ENCODE measurements at places on chromosomes 7 and 10. TPM values are rescaled to one million over a fixed set of nuclear protein-coding genes. Genes with fewer than 3 reads are reported as not detected.

The AOAH gene
- 29.2 TPM for total RNA-seq

The FGF8 gene
- not detected for total RNA-seq

The GHRHR gene
- total RNA-seq, result not detected

The PRSS2 gene
- not detected for total RNA-seq

DNA sequence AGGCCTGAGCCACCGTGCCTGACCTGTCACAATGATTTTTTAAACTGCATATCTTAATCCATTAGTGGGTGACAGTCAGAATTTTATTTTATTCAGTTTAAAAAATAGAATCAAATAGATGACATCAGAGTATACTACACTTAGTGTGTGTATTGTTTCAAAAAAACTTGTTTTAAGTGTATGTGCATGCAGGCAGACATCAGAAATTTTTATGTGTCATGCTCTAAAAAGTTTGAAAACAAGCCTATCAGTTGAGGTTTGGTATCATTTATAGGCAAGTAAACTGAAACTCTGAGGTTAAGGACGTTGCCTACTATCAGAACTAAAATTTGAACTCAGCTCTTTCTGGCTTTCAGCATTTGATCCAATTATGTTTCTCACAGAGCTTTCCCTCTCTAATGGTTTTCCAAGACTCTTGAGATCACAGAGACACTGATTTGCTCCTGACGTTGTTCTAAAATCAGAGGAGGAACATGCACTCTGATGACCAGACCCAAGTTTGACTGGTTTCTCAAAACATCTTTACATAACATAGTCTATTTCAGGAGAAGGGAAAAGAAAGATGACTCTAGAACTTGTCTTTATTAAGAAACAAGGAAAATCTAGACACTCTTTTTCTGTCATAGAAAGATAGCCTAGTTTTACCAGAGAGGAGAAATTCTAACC lies 188.6 kb downstream of the AUTS2 start:
- DNase-seq, result no peak
- H3K27ac ChIP-seq, result no peak overlapping the region
- H3K4me3 ChIP-seq, result no peak overlapping the region
- no peaks in the 10 kb centered on the region for H3K27me3 ChIP-seq
- H3K36me3 ChIP-seq, result no peaks in the 10 kb centered on the region
- peaks cover 20% of the 10 kb centered on the region for H3K4me1 ChIP-seq

- no peaks in the 10 kb centered on the region for H3K27me3 ChIP-seq
- H3K4me1 ChIP-seq, result peaks cover 58% of the 10 kb centered on the region
- peak overlapping the region; percentile 63 for H3K27ac ChIP-seq
- no peak for DNase-seq
- no peaks in the 10 kb centered on the region for H3K36me3 ChIP-seq
Measured at GRCh38 chr10:127919418-127920271, 12.7 kb downstream of the PTPRE start.

DNA sequence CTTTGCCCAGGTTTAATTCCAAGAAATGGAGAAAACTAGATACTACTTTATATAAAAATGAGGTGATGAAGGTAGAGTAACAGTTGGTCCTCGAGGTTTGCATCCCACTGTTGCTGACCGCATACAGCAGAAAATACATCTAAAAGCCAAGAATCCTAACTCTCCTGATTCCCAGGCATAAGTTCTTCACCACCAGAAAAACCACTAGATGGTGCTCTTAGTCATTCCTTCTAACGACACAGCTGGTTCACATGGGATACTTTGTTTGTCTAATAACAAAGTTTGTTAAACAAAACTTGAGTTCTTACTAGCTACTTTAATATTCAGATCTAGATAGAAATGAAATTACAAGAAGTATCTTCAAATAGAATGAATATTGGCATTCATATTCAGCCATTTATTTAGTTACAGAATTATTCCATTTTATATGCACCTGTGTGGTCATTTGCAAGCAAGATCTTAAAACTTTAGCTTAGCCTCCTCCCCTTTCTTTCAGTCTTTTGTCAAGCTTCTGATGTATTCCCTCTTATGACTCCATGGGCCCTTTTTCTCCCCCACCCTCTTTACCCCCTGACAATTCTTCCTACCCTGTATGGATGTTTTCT lies 54.1 kb upstream of the CYP26C1 start:
- no peak overlapping the region for H3K27ac ChIP-seq
- no peak for DNase-seq
- H3K4me1 ChIP-seq, result no peaks in the 10 kb centered on the region
- no peak overlapping the region for H3K4me3 ChIP-seq
- H3K27me3 ChIP-seq, result no peaks in the 10 kb centered on the region

DNA sequence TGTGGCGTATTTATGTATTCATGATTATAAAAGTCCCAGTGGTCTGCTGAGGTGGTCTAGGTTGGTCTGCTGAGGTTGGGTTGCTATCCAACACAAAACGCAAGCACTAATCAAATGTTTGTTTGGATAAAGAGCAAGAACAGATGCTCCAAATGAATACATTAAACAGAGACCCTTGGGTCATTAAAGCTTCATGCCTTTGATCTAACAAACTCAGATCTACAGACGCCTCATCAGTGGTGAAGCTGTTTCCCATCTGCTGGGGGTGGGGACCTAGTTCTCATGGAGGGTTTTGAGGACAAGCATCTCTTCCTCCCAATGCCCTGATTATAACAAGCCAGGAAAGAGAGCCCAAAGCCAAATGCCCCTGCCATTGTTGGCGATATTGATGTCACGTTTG lies 786.7 kb downstream of the NRG3 start:
- H3K27me3 ChIP-seq, result no peaks in the 10 kb centered on the region
- H3K4me1 ChIP-seq, result no peaks in the 10 kb centered on the region
- H3K27ac ChIP-seq, result no peak overlapping the region
- no peak for DNase-seq

- H3K27me3 ChIP-seq, result no peaks in the 10 kb centered on the region
- no peak overlapping the region for H3K27ac ChIP-seq
- DNase-seq, result no peak
Measured at GRCh38 chr10:122638106-122638505, 61.5 kb downstream of the C10orf120 start.

DNA sequence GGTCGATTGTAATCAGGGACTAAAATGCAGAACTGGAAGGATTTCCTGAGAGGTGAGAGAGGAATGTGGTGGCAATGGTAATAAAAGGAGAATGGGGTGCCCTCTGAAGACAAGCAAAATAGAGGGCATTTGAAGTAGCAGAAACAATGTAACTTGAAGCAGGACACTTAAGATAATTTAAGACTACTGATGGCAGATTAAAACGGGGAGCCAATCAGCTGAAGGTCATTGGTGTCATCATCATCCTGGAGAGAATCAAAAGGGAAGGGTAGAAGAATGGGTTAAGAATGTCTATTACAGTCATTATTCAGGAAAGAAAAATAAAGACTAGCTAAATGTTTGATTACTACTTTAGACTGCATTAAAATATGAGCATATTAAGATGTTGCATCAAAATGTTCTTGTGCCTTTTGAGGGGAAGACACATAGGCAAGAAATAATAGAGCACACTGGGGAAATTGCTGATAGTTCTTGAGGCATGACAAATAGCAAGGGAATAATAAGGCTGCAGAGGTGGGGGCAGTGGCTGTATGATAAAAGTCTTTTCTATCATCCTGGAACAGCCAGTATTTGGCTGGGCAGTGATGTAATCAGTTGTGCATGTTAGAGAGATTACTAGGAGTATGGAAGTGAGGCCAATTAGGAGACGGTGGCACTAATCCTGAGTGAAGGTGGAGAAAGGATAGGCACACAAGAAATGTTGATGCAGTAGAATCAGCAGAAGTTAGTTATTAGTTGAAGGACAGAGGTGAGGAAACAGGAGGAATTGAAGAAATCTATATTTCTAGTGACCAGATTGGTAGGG lies 60.2 kb downstream of the CCDC71L start:
- peaks cover 7% of the 10 kb centered on the region for H3K4me1 ChIP-seq
- no peak overlapping the region for H3K4me3 ChIP-seq
- no peak for DNase-seq
- H3K27me3 ChIP-seq, result no peaks in the 10 kb centered on the region
- H3K36me3 ChIP-seq, result no peaks in the 10 kb centered on the region

DNA sequence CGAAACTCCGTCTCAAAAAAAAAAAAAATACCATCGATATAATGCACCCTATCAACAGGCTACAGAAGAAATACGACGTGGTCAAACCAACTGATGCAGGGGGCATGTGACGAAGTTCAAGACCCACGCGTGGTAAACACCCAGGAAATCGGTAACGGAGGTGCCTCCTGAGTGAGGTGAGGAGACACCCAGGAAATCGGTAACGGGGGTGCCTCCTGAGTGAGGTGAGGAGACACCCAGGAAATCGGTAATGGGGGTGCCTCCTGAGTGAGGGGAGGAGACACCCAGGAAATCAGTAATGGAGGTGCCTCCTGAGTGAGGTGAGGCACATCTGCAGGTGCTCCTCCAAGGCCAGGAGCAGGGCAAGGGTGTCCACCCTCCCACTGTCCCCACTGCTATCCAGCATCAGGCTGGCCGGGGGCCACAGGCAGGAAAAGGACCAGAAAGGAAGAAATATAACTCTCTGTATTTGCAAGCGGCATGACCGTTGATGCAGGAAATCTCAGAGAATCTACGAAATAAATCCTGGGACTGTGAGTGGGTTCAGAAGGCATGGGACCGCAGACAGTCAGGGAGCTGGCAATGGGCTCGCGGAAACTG lies 10.7 kb upstream of the GPR146 start:
- no peak overlapping the region for H3K4me3 ChIP-seq
- H3K27ac ChIP-seq, result no peak overlapping the region

GRCh38 chr7:91041901-91042484 lies 222.2 kb upstream of the FZD1 start:
- H3K27me3 ChIP-seq, result no peaks in the 10 kb centered on the region
- peaks cover 7% of the 10 kb centered on the region for H3K4me1 ChIP-seq
- no peaks in the 10 kb centered on the region for H3K36me3 ChIP-seq
- H3K4me3 ChIP-seq, result no peak overlapping the region
- no peak overlapping the region for H3K27ac ChIP-seq

DNA sequence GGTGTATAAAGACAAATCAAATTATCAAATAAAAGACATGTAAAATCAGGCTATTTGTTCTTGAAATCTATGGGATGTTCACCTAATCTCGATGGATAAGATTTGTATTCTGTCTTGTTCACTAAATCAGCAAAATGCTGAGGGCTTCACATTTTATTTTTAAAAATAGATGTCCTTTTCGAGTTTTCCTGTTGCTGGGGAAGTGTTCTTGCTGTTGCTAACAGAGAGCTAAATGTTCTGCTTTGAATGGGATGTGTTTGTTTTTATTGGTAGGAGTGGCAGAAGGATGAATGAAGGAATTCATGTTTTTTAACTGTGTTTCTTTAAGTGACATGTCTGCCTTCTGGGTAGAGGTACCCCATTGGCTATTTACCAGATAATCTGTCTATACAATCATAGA lies 7.3 kb upstream of the SNX13 start:
- no peaks in the 10 kb centered on the region for H3K36me3 ChIP-seq
- H3K27me3 ChIP-seq, result no peaks in the 10 kb centered on the region
- peaks cover 6% of the 10 kb centered on the region for H3K4me1 ChIP-seq
- no peak overlapping the region for H3K4me3 ChIP-seq
- DNase-seq, result no peak
- no peak overlapping the region for H3K27ac ChIP-seq

- no peaks in the 10 kb centered on the region for H3K4me1 ChIP-seq
- peaks cover 87% of the 10 kb centered on the region for H3K27me3 ChIP-seq
- H3K36me3 ChIP-seq, result no peaks in the 10 kb centered on the region
- no peak overlapping the region for H3K4me3 ChIP-seq
Measured at GRCh38 chr10:100816671-100817070, 71.3 kb downstream of the PAX2 start.
